ENCODE measurements at places on chromosomes 12 and 14.

DNA sequence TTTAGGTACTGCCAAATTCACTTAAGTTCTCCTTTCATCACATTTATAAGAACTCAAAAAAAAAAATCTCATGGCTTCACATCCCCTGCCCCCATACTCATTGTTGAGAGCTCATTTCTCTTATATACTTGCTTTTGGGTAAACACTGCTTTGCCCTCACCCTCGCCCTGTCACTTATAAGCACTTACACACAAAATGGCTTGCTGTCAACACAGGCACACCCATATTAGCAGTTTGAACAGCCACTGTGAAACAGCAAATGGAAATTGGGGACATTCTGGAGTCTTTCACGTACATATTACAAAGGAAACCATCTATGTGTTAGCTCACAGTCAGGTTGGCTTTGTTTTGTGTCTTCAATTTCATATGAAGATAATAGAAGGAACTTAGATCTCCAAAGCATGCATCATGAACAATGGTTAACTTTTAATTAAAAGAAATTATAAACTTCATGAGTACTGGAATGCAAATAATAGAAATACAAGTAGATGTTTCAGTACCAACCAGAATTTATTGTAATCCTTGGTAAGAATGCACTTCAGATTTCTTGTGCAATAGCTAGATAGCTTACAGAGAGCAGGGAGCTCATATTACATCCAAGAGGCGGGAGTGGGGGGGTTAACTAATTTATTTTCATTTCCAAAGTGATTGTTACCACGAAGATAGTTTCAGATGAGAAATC, 272.2 kb downstream of the ALG10B start:
- DNase-seq, result peak; percentile 9

- DNase-seq, result peak; percentile 38
Measured at GRCh38 chr14:90355540-90356518, 24.1 kb upstream of the NRDE2 start.

DNA sequence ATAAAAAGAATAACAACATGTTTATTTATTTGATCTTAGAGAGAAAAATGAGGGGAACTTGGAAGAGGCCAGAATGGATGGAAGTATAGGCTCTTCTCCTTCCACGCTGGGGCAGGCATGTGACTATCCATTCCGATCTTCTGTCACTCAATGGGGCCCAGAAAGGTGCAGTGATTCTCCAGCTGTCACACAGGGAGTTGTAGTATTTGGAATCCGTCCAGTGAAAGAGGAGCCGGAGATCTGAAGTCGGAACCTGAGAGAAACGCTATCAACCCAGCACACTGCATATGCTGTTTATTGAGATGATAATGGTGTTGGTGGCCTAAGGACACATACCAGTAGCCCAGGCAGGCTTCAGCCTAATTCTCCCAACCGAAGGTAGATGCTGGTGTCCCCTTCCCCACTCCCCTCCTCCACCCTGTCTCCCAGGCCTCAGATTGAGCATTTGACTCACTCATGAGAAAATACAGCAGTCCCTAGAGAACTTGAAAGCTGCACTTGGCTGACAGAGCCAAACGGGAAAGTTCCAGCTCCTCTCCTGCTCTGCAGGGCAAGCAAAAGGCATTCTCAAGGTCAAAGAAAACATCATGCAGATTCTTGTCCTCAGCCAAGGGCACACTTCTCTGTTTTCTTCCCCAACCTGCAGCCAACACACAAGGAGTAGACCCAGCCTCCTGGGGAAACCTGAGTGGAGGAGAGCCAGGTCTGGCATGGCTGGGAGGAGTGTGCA, 100.4 kb downstream of the IRF2BPL start:
- peak; percentile 87 for DNase-seq

GRCh38 chr12:110193196-110193595, 69.0 kb downstream of the IFT81 start:
- no peak for DNase-seq

DNA sequence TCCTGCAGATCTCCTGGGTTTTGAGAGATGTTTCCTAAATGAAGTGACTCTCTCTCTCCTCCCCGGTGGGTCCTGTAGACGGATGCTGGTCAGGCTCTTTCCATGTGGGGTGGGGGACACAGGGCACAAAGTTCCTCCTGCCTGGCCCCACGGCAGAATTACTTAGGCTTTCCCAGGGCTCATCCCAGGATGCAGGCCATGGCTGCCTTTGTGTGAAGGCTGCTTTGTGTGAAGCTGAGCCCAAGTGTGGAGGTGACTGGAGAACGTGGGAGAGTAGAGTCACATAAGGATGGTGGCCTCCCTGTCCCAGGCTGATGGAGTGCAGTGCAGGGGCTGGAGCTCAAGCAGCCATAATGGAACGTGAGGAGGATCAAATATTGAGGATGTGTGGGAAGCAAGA, 200.2 kb downstream of the ADGRD1 start:
- no peak for DNase-seq

- peak; percentile 35 for DNase-seq
Measured at GRCh38 chr12:83015390-83016217, 328.9 kb downstream of the TMTC2 start.

DNA sequence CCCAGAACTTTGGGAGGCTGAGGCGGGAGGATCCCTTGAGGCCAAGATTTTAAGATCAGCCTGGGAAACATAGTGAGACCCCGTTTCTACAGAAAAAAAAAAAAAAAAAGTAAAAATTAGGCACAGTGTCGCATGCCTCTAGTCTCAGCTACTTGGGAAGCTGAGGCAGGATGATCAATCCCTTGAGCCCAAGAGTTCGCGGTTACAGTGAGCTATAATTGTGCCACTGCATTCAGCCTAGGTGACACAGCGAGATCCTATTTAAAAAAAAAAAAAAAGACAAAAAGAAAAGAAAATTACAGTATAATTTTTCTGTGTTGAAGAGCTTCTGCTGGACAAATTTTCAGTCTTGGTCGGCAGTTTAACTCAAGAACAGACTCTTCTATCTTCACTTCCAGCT, 133.9 kb upstream of the FGD4 start:
- no peak for DNase-seq

DNA sequence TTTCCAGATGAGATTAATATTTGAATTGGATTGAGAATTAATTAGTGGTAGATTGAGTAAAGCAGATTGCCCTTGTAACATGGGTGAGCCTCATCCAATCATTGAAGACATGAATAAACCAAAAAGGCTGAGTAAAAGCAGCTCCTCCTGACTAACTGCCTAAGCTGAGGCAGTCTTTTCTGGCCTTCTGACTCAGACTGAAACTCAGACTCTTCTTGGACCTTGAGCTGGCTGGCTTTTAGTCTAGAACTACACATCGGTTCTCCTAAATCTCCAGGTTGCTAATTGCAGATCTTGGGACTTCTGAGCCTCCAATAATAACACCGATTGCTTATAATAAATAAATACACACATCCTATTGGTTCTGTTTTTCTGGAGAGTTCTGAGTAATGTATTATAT, 24.0 kb downstream of the FKBP11 start:
- no peak for DNase-seq

- DNase-seq, result no peak
Measured at GRCh38 chr14:99589031-99589441, 15.0 kb downstream of the CCDC85C start.
